ENCODE measurements at places on chromosomes 5 and 9.
A peak's percentile ranks its signal among the peaks of the same experiment; 100 is the strongest.

- H3K27ac ChIP-seq: no peak overlapping the region
- no peaks in the 10 kb centered on the region for H3K36me3 ChIP-seq
- H3K4me1 ChIP-seq: peaks cover 6% of the 10 kb centered on the region
These were observed 4.1 kb upstream of the CERCAM start for GRCh38 chr9:128416432-128417019.

GRCh38 chr9:112069318-112070169, 105.6 kb downstream of the SUSD1 start:
- peaks cover 19% of the 10 kb centered on the region for H3K36me3 ChIP-seq
- no peak for DNase-seq
- H3K27me3 ChIP-seq: no peaks in the 10 kb centered on the region
- peaks cover 23% of the 10 kb centered on the region for H3K4me1 ChIP-seq
- no peak overlapping the region for H3K4me3 ChIP-seq

GRCh38 chr5:104612005-104612404, 1049.4 kb upstream of the NUDT12 start:
- no peaks in the 10 kb centered on the region for H3K4me1 ChIP-seq
- DNase-seq: no peak
- H3K27ac ChIP-seq: no peak overlapping the region

DNA sequence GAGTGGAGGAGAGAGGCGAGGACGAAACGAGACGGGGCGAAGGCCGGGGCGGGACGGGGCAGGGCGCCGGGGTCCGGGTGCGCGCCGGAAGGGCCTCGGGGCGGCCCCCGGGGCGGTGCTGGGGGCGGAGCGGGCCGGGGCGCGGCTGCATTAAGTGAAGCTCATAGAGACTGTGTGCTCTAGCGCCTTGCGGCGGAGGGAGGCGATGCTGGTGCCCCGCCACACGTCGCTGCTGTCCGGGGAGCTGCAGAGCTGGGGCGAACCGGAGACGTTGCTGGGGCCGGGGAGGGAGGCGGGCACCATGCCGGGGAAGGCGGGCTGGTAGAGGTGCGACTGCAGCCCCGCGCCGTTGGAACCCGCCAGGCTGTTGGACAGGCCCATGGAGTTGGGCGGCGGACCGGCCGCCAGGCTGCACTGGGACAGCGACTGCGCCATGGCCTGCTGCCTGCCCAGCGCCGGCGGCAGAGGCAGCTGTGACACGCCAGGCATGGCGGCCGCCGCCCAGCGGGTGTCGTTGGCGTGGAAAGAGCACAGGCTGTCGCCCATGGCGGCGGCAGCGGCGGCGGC, 8.3 kb downstream of the OTP start:
- DNase-seq: peak; percentile 70
- peaks cover 14% of the 10 kb centered on the region for H3K4me1 ChIP-seq
- H3K27me3 ChIP-seq: peaks cover 83% of the 10 kb centered on the region
- H3K36me3 ChIP-seq: peaks cover 1% of the 10 kb centered on the region
- H3K27ac ChIP-seq: no peak overlapping the region

GRCh38 chr5:56692359-56693219, 122.8 kb upstream of the MAP3K1 start:
- H3K36me3 ChIP-seq: peaks cover 6% of the 10 kb centered on the region
- H3K4me3 ChIP-seq: peak overlapping the region; percentile 32
- H3K27ac ChIP-seq: no peak overlapping the region
- no peaks in the 10 kb centered on the region for H3K27me3 ChIP-seq
- peaks cover 33% of the 10 kb centered on the region for H3K4me1 ChIP-seq

DNA sequence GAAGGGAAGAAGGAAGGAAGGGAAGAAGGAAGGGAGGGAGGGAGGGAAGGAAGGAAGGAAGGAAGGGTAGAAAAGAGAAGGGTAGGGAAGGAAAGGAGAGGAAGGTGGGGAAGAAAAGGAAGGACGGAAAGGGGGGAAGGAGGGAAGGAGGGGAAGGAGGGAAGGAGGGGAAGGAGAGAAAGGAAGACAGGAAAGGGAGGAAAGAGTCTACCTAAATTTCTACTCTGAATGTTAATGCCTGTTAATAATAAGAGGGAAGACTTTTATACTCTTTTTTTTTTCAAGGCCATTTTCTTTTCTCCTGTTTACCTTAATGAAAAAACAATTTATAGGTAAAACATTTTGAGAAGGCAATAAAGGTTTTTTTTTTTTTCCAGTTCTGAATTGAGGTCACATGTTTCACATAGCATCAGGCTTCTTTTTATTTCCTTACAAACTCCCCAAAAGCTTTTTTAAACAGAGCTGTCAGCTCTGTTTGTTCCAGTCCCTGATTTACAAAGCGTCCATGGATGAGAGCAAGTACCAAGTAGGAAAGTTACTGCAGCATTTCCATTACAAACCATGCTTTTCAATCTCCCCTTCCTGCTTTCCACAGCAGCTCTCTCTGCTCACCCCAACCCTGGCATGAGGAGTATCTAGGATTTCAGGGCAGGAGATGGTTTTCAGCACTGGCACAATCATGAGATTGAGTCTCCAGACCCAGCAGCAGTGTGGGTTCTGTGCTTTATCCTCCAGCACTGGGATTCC, 173.9 kb downstream of the GNAQ start:
- peaks cover 7% of the 10 kb centered on the region for H3K4me1 ChIP-seq
- no peak overlapping the region for H3K27ac ChIP-seq
- peaks cover 22% of the 10 kb centered on the region for H3K36me3 ChIP-seq
- no peaks in the 10 kb centered on the region for H3K27me3 ChIP-seq

- H3K27ac ChIP-seq: no peak overlapping the region
- H3K4me3 ChIP-seq: no peak overlapping the region
- no peak for DNase-seq
- H3K36me3 ChIP-seq: no peaks in the 10 kb centered on the region
These were observed 38.1 kb upstream of the IL17B start for GRCh38 chr5:149416987-149417710.

- H3K27ac ChIP-seq: peak overlapping the region; percentile 70
- H3K4me3 ChIP-seq: peak overlapping the region; percentile 41
- H3K36me3 ChIP-seq: no peaks in the 10 kb centered on the region
- peaks cover 35% of the 10 kb centered on the region for H3K4me1 ChIP-seq
- DNase-seq: peak; percentile 63
These were observed 142.7 kb downstream of the C5orf15 start for GRCh38 chr5:133825631-133826289.

DNA sequence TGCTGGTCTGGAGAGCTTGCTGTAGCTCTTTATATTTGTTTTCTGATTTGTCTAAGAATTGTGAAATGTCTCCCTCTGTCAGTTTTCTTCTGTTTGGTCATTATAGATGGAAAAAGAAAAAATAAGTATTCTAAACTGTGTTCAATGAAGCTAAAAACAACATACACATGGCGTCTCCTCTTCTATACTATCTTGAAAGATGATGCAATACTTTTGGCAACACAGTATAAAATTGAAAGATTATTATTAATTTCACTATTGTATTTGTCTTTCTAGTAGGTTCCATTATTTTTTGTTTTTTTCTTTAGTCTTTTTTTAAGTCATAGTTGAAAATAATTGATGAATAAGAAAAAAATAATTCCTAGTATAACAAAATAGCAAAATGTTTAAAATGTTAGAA, 22.5 kb downstream of the CCDC192 start:
- H3K27me3 ChIP-seq: peaks cover 5% of the 10 kb centered on the region
- H3K4me1 ChIP-seq: no peaks in the 10 kb centered on the region
- no peaks in the 10 kb centered on the region for H3K36me3 ChIP-seq
- DNase-seq: no peak
- no peak overlapping the region for H3K27ac ChIP-seq

GRCh38 chr9:93013856-93014582, 44.5 kb upstream of the SUSD3 start:
- H3K4me1 ChIP-seq: peaks cover 12% of the 10 kb centered on the region
- no peak overlapping the region for H3K4me3 ChIP-seq
- no peak for DNase-seq
- H3K27ac ChIP-seq: no peak overlapping the region
